ENCODE measurements at places on chromosomes 12 and 14.

DNA sequence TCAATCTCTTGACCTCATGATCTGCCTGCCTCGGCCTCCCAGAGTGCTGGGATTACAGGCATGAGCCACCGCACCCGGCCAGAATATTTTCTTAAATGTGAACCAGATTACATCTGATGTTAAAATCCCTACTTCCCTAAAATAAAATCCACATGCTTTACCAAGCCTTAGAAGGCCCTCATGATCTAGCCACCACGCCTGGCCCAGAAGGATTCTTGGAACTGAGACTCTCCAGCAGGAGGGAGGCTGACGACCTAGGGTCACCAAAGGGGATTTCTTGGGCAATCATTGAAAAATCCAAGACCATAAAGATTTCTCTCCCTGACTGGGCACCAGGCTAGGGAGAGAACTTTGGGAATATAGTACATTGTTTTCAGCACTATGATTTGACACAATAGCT lies 25.2 kb upstream of the RASSF3 start:
- DNase-seq, result no peak

- DNase-seq, result no peak
Observed at GRCh38 chr14:95313707-95314106, 6.0 kb downstream of the CLMN start.

DNA sequence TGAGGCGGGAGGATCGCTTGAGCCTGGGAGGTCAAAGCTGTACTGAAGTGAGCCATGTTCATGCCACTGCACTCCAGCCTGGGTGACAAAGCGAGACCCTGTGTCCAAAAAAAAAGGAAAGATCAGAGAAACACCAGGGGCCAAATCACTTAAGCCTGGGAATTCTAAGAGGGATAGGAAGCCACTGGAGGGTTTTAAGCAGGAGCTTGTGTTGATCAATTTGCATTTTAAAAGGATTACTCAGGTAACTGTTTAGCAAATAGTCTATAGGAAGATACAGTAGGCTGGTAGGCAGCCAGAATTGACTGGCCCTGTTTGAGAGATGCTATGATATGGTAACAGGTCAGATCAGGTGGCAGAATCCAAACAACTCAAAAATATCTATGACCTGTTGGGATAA lies 162.7 kb downstream of the SPTSSA start:
- DNase-seq, result no peak

- peak; percentile 81 for DNase-seq
Observed at GRCh38 chr14:64760146-64760755, 56.0 kb downstream of the PLEKHG3 start.

- DNase-seq, result no peak
Observed at GRCh38 chr12:44317651-44318126, 481.8 kb downstream of the TMEM117 start.

DNA sequence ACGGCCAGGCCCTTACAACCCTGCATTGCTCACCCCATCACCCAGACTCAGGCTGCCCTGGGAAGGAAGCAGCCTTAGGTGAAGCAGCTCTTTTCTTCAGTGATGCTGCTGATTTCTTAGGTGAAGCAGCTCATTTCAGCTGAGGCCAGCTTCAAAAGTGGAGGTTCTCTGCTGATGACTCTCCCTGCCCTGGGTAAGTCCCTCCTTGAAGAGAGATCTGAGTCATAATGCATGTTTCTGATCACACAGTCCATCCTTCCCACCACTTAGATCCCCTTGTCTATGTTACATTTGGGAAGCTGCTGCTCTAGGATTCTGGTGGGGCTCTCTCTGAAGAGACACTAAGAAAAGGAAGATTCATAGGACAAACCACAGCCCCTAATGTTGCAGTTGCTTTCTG lies 17.2 kb upstream of the ZNF140 start:
- no peak for DNase-seq

- no peak for DNase-seq
Observed at GRCh38 chr12:3097186-3097804, 20.1 kb downstream of the TSPAN9 start.

DNA sequence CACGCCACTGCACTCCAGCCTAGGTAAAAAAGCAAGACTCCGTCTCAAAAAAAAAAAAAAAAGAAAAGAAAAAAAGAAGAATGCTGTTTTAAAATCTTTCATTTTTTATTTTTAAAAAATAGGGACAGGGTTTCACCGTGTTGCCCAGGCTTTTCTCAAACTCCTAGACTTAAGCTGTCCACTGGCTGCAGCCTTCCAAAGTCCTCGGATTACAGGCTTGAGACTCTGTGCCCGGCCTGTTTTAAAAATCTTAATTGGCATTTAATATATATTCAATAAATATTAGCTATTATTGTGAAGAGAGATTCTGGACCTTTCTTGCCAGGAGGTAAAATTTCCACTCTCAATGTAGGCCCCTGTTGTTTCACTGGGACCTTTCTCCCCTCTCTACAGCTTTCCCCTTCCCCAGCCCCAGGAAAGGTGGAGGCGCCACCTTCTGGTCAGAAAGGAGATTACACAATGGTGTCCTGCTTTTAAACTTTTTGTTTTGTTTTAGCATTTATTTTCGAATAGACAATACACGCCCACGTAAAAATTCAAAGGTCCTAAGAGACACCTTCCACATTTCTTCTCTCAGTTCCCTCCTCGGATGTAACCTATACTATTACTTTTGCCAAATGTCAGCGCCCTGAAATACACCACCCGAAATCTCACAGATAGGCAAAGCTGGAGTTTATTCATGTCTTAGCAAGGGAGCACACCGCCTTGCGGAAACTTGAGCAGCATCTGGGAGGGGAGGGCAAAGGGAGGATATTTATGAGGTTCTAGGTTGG lies 23.8 kb upstream of the PHC1 start:
- DNase-seq, result peak; percentile 65

- no peak for DNase-seq
Observed at GRCh38 chr14:23638414-23639047, 2.4 kb downstream of the DHRS2 start.

- DNase-seq, result peak; percentile 43
Observed at GRCh38 chr14:95515080-95515489, 1.4 kb downstream of the SYNE3 start.

DNA sequence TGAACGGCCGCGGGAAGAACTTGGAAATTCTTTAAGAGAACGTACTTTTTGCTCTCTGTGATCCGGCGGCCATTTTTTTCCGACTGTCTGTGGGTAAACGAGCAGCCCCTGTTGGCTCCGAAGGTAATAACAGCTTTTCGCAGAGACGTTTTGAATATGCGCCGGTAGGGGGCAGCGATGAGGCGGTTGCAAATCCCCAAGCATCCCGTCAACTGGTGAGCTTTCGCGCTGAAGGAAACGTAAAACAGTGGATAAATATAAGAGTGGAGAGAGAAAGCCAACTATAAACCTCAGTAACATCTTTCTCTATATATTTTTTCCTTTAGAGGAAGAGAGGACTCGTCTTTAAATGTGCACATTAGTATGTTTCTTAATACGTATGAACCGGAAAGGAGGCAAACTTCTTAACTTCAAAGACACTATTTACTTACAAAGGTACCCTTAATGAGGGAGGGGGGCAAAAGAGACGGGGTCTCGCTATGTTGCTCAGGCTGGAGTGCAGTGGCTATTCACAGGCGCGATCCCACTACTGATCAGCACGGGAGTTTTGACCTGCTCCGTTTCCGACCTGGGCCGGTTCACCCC lies 9.6 kb upstream of the NEMF start:
- DNase-seq, result peak; percentile 93

DNA sequence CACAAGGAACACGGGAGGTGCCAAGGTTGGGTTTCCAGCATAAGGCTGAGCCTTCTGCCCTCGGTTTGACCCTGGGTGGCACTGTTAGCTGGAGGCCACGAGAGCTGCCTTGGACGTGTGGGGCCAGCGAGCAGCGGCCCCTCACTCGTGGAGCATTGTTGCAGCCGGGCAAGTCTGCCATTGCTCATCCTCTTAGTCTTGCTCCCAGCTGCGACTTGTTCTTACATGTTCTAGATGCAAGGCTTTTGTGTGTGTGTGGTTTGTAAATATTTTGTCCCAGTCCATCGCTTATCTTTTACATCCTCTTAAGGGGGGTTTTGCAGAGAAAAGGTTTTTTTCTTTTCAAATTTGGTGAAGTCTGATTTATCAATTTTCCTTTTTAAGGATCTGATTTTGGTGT lies 21.1 kb upstream of the C1S start:
- DNase-seq, result no peak

DNA sequence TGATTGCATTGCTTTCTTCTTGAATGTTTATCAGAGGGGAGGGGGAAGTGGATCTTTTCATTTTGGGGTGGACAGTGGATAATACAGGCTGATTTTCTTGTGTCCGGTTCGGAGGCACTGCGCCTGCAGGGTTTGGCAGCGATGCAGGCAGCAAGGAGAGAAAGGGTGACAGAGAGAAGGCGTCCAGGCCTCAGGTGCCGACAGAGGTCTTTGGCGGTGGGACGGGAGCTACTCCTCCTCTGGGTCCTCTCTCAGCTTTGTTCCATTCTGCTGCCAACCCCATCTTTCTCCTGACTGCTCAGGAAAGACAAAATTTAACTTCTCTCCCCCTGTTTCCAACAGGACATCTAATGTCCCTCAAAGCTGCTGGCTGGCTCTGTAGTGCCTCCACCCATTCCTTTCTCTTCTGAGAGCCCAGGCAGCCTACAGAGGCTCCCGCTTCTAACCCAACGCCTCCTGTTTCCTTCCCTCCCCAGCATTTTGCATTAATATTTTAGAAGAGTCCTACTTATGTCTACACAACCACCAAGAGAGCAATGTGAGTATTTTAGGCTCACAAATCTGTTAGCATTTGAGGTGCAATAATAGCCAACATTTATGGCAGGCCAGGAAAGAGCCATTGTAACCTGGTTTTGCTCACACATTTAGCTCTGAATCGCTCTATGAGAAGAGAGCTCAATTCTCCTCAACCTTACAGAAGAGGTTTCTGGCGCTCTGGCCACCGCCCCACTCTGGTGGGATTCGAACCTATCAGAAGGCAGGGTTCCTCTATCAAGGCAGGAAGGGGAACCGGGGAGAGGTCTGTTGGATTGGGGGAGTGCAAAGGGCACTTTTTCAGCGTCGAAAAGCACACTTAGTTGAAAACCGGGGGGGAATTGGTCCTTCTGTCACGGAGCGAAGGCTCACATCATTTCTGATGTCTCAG lies 7.1 kb upstream of the TBX5 start:
- DNase-seq, result no peak

- DNase-seq, result no peak
Observed at GRCh38 chr14:34030864-34031263, 80.0 kb upstream of the EGLN3 start.

DNA sequence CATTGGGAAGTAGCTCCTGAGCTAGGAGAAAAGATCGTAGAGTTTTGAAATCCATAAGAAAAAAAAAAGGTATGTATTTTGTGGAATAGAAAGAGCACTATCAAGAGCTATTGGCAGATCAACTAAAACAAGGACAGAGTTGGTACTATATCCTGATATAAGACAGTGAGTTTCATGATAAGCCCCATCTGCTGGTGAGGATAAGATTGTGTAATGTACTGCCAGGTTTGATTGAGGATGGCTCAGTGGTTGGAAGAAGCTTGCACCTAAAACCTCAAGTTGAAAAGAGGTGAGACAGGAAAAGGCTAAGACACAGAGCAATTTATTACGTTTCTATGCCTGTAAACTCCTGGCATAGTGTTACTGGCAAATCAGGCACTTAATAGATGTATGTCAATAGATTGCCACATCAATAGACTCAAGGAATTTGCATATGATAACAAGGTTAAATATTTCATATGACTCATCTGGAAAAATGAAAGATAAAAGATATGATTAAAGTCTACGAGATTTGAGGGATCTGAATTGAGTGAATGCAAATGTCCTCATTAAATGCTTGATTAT lies 525.6 kb downstream of the FLRT2 start:
- DNase-seq, result no peak

DNA sequence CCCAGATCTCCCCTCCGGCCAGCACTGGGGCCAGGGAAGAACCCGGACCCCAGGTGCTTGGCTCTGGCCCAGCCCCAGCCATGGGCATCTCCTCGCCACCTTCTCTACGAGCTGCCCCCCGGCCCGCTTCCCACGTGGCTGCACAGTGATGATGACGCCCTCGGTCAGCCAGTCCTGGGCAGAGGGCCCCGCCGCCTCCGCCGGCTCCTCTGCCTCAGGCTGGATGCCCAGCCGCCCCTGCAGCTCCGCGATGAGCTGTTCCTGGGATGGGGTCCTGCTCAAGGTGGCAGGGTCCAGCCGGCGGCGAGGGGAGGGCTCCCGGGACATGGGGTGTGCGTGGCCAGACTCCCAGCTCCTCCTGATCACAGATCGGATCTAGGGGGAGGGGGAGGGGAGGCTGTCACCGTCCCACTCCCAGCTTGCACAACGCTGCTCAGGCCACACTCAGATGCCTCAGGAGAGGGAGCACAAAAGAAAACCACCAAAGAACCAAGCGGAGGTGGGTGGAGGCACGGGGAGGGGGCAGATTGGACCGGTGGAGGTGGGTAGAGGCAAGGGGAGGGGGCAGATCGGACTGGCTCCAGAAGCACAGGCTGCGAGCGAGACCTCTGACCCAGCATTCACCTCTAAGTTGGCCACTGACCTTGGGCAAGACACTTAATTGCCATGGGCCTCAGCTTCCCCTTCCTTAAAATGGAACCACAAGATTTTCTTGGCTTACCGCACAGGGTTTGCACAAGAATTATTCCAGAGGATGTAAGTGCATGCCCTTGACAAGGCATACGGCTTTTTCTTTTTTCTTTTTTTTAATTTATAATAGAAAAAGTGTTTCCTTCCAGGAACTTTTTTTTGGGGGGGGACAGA lies 16.1 kb upstream of the RPLP0 start:
- DNase-seq, result no peak

- no peak for DNase-seq
Observed at GRCh38 chr12:27143256-27144069, 61.1 kb upstream of the C12orf71 start.

- DNase-seq, result no peak
Observed at GRCh38 chr12:51620448-51620847, 29.4 kb downstream of the SCN8A start.

DNA sequence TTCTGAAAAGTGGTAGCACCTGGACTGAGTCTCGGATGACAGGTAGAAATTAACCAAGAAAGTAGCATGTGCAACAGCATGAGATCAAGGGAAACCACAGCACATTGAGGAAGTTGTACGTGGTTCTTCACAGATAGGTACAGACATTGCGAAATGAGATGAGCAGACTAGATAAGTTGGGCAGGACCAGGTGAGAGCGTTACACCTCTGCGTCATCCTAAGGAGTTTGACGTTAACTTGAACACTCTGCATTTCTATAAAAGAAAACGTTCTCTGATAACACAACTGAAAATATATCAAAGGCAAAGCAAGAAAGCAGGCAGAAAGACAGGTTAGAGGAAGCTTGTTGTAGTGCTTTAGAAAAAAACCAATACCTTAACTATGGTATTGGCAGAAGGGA lies 98.5 kb upstream of the RASSF8 start:
- DNase-seq, result no peak
